Kidney (tissue), 22 donors: ENCODE measurements at places on chromosomes 3 and 15.

- no peak for DNase-seq
- H3K27me3 ChIP-seq, result no peaks in the 10 kb centered on the region
- H3K4me1 ChIP-seq, result peaks cover 2% of the 10 kb centered on the region
- H3K27ac ChIP-seq, result no peak overlapping the region
These were observed 12.1 kb downstream of the KIF9 start for GRCh38 chr3:47270526-47270925.

DNA sequence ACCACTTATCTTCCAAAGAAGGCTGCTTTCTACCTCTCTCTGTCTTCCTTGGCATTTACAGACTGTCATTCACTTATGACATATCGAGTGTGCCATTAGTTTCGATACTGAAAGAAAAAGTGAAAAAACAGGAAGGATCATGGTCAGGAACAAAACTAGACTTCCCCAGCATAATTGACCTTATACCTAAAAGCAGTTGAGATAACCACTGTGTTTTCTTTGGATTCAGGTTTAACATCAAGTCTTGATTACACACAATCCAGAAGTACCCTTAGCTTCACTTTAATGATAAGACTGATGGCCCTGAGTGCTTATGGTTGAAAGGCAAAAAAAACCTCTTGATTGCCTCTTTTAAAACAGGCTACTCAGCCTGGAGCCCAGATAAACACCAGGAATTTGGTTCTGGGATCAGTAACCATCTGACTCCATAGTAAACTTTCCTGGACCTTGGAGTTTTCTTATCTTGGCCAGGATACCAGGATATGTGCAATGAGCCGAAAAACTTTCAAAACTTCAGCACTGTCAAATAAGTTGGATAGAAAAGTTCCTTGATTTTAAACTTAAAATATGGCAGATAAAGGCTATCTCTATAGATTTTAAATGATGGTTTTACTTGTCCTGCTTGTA is 5.0 kb upstream of the UACA start:
- no peaks in the 10 kb centered on the region for H3K27me3 ChIP-seq
- no peak overlapping the region for H3K4me3 ChIP-seq
- H3K27ac ChIP-seq, result no peak overlapping the region
- H3K4me1 ChIP-seq, result no peaks in the 10 kb centered on the region
- no peaks in the 10 kb centered on the region for H3K36me3 ChIP-seq

DNA sequence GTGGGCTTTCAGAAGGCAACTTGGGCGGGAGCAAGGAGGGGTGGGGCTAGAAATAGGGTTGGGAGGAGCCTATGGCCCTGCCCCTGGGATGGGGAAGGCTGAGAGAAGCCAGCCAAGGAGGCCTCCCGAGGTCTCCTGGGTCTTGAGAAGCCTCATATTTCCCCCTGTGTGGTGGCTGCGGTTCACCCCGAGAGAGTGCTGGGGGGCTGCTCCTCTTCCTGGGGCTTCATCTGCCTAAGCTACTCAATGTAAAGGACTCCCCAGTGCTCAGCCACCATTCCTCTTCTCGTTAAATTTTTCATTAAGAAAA is 174.3 kb downstream of the SMAD6 start:
- no peak overlapping the region for H3K4me3 ChIP-seq
- H3K27me3 ChIP-seq, result no peaks in the 10 kb centered on the region
- no peak for DNase-seq

GRCh38 chr3:152253514-152253913 is 15.2 kb upstream of the MBNL1 start:
- H3K27me3 ChIP-seq, result no peaks in the 10 kb centered on the region
- H3K4me1 ChIP-seq, result peaks cover 3% of the 10 kb centered on the region
- no peak overlapping the region for H3K4me3 ChIP-seq
- H3K36me3 ChIP-seq, result no peaks in the 10 kb centered on the region

GRCh38 chr15:32029409-32029861 is 880 bp upstream of the CHRNA7 start:
- no peak overlapping the region for H3K27ac ChIP-seq
- peaks cover 5% of the 10 kb centered on the region for H3K4me1 ChIP-seq
- peak overlapping the region; percentile 50 for H3K4me3 ChIP-seq
- peak; percentile 82 for DNase-seq
- H3K36me3 ChIP-seq, result no peaks in the 10 kb centered on the region

- no peak overlapping the region for H3K27ac ChIP-seq
- H3K36me3 ChIP-seq, result no peaks in the 10 kb centered on the region
- no peaks in the 10 kb centered on the region for H3K4me1 ChIP-seq
- no peak for DNase-seq
These were observed 33.0 kb downstream of the CCDC39 start for GRCh38 chr3:180646187-180646790.

GRCh38 chr15:99504823-99505551 is 60.8 kb upstream of the MEF2A start:
- no peak for DNase-seq
- no peaks in the 10 kb centered on the region for H3K27me3 ChIP-seq
- peaks cover 4% of the 10 kb centered on the region for H3K4me1 ChIP-seq
- no peak overlapping the region for H3K4me3 ChIP-seq

GRCh38 chr3:167493244-167493643 is 19.4 kb upstream of the SERPINI2 start:
- no peak overlapping the region for H3K27ac ChIP-seq
- no peak for DNase-seq
- no peaks in the 10 kb centered on the region for H3K27me3 ChIP-seq
- no peak overlapping the region for H3K4me3 ChIP-seq
- H3K36me3 ChIP-seq, result no peaks in the 10 kb centered on the region

DNA sequence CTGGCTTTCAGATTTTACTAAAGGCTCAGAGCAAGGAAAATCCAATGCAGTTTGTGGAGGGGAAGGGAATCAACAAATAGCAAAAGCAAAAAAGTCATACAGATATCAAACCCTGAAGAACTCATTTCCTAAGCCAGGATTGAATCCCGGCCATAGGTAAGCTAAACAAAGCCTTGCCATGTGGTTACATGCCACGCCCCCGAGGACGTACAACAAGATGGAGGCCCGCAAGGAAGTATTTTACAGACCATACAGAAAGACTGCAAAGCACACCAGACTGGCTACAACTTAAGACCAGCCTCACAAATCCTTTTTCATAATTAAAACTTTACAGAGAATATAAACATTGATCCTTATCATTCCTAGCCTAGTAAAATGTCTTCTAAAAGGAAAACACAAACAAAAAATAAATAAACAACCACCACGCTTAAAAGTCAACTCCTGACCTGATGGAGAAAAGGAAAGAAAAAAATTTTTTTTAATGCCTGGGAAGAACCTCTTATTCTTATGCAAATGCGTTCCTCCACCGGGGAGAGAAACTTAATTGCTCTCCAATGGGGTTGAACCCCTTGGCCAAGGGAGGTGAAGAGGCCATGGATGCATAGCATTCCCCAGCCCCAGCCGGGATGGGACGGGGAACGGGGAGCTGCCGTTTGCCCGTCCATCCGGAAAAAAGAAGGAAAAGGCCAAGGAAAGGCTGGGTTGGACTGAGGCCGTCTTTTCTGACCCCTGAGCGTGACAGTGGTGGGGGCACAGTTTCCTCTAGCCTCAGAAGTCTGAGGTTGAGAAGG is 39.3 kb downstream of the IL1RAP start:
- H3K36me3 ChIP-seq, result no peaks in the 10 kb centered on the region
- no peak for DNase-seq
- no peak overlapping the region for H3K4me3 ChIP-seq
- H3K27ac ChIP-seq, result no peak overlapping the region
- H3K4me1 ChIP-seq, result no peaks in the 10 kb centered on the region

DNA sequence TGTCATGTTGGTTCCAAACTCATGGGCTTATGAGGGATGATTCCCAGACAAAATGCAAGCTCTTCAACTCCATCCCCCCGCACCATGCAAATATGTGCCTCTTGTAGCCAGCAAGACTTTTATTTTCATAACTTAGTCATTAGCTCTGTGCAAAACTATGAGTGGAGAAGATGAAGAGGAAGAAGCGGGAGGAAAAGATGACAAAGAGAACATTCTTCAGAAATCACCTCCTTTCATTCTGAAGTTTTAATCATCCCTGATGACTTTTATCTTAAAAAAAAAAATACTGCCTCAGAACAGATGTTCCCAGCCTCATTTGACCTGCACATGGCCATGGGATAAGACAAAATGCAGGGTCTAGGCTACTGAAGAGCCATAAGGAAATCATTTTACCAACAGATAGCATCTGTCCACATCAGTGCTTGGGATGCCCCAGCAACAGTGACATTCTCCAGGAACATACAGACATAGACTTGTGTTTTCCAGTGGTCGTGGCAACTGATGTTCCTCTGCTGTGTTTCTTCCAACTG is 145.5 kb downstream of the WNT5A start:
- H3K4me3 ChIP-seq, result no peak overlapping the region
- no peaks in the 10 kb centered on the region for H3K36me3 ChIP-seq
- no peak overlapping the region for H3K27ac ChIP-seq
- DNase-seq, result no peak
- H3K4me1 ChIP-seq, result no peaks in the 10 kb centered on the region
